D721Med (cell line): ENCODE measurements at places on chromosomes 6 and 20.

GRCh38 chr6:9463311-9463710, 951.6 kb downstream of the TFAP2A start:
- no peak for DNase-seq

DNA sequence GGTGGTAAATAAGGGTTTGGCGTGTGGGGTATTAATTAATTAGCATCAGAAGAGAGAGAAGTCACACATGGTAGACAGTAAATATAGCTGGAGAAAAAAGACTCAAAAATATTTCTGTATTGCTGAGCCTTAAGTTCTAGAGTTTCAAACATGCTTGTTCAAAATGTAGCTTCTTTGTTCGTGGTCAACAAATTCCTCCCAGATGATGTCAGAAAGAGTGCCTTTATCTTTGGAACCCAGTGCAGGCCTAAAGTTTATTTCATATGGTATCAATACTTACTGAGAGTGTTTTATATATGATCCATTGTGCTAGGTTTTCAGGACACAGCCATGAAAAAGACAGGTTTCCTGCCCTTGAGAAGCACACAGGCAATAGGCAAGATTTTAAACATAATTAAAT, 18.3 kb downstream of the MARCKS start:
- no peak for DNase-seq

GRCh38 chr6:143449714-143450452, 612 bp downstream of the ADAT2 start:
- no peak for DNase-seq

GRCh38 chr20:60630609-60631008, 621.5 kb upstream of the CDH4 start:
- no peak for DNase-seq

GRCh38 chr6:92159046-92159445, 1260.3 kb downstream of the EPHA7 start:
- DNase-seq = no peak

DNA sequence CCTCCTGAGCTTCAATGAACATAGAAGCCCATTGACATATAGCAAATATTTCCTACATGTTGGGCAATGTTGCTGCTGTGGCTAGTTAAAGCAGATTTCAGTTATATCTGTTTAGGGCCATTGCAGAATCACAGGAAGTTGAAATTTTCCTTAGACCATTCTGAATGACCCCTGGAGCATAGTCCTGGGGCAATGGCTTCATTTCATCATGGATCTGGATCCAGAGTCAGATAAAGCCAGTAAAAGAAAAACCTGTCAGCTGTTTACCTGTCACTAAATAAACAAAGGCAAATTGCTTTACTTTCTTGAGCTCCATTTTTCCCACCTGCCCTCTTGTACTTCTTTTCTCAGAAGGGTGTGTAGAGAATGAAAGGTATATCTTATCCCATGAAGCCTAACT, 494.0 kb upstream of the MAP3K7 start:
- DNase-seq = no peak

DNA sequence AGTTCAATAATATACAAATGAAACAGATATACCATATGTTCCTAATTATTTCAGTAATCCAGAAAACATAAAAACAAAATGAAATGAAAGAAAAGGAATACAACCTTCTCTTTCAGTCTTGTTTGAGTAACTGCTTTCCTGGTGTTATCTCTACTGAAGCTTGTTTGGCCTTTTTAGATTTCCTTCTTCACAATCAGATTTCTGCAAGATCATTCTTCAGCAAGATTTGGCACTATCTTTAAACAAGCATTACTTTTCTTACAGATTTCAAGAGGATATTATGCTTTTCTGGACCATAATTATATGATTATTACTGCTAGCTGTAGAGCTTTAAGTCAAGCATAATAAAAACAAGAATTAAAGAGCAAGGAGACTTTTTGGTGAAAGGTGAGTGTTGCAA, 120.2 kb downstream of the MYB start:
- DNase-seq = no peak

- no peak for DNase-seq
These were observed 212.4 kb downstream of the GRIK2 start for GRCh38 chr6:101605874-101606273.

DNA sequence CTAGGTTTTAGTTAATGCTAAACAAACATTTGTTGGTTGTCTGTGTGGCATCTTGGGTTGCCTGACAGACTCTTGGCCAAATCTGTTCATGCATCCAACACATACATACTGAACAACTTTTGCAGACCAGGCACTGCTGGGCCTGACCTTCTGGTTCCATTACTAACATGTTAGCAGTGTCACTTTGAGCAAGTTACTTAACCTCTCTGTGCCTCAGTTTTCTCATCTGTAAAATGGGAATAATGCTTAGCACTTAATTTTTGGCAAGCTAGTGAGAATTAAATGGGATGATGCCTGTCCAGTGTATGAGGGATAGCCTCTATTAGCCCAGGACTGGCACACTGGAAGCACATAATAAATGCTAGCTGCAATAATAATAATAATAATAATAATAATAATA, 169.9 kb downstream of the DHX35 start:
- no peak for DNase-seq

GRCh38 chr6:30939473-30939872, 1.3 kb upstream of the MUCL3 start:
- no peak for DNase-seq
